ENCODE measurements at places on chromosomes 2 and 18. TPM values are rescaled to one million over a fixed set of nuclear protein-coding genes. Genes with fewer than 3 reads are reported as not detected.

DNA sequence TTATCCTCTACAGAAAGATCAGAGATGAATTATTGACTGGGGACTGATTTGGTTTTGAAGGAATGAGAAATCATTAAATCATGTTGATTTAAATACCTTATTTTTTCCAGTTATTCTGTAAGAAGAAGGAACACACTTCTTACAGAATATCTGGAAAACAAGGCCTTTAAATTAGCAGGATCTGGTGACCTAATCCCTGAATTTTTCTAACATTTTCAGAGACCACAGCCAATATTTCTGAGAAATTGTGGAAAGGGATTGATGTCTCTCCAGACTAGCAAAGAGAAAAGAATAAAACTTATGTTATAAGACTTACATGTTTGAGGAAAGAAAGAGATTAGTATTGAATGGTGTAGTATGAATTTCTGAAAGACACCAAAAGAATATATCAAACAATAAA is 104.0 kb downstream of the KCNE4 start:
- no peak for DNase-seq

DNA sequence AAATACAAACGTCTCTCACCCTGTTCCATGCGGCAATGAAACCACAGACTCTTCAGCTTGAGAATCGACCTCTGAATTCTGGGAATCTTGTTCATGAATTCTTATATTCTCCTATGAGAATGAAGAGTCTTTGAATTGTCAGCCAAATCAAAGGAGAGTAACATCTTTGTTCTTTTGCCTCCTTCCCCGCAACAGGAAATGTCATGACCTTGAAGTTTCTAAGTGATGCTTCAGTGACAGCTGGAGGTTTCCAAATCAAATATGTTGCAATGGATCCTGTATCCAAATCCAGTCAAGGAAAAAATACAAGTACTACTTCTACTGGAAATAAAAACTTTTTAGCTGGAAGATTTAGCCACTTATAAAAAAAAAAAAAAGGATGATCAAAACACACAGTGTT is 21.8 kb downstream of the TNFAIP6 start:
- DNase-seq = no peak

CDKL4 gene
- 0.69 TPM for polyA plus RNA-seq

CCDC141 gene
- 0.21 TPM for polyA plus RNA-seq

DNA sequence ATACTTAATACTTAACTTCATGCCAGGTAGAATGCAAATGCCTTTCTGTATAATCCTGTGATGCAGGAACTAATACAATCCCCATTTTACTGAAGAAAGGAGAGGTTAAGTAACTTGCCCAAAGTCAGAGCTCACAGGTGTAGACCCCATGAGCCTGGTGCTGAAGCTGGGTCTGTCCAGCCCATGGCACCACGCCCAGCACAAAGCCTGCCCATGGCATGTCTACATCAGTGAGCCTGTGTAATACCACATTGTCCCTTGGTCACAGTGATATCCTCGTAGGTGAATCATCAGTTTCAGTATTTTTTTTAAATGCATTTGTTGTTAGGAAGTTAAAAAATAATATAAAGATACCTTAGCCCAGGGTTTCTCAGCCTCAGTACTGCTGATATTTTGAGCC is 69.9 kb upstream of the MCFD2 start:
- DNase-seq = no peak

ERFE gene
- polyA plus RNA-seq = 7.0 TPM

GRCh38 chr2:109402980-109403840 is 210.6 kb downstream of the SEPTIN10 start:
- DNase-seq = no peak

GRCh38 chr2:61550375-61551209 is 12.4 kb upstream of the XPO1 start:
- no peak for DNase-seq

KCNE4 gene
- 15.7 TPM for polyA plus RNA-seq

Data from right renal pelvis (tissue), 4 donors.